ENCODE measurements at places on chromosomes 5 and 9.
A peak's percentile ranks its signal among the peaks of the same experiment; 100 is the strongest.

DNA sequence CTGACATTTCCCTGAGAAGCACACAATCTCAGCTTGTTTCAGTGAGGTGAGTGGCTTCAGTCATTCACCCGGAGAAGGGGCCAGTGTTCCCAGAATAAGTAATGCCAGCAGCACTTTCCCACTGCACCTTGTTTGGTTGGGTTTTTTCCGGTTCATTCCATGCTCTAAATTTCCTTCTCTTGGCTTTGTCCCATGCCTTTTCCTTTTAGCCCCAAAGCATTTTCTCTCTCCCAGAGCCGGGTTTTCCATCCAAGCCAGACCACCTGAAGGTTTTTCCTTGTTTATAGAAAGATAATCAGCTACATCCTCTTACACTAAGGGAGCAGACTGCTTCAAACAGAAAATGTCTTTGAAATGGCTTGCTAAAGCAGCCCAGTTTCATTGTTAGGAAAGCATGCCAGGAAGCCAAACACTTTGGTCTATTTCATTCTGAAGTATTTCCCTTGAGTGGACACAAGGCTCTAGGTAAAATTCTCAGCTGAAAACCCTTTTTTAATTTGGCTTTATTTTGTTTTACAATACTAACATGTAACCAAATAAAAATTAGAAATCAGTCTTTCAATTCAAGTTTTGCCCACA lies 501.6 kb downstream of the DTWD2 start:
- no peak for DNase-seq

GRCh38 chr5:108367679-108368334 lies 14.1 kb downstream of the FBXL17 start:
- no peak for DNase-seq

GRCh38 chr9:108254236-108254635 lies 601.5 kb downstream of the ACTL7B start:
- no peak for DNase-seq

DNA sequence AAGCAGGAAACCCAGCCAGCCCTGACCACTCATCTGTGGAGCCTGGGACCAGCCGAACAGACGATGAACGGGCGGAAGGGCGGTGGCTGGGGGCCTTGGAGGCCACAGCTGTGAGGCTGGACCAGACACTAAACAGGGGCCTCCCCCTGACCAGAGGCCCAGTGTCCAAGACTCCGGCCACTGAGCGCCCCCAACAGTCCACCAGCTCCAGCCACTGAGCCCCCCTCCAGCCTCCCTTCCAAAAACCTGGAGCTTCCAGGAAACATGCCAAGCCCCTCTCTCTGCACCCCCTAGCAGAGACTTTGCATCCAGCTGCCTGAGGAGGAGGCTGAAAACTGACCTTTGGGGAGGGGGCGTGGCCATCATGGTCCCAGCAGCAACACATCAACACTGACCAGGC lies 23.2 kb downstream of the CNTFR start:
- DNase-seq, result no peak

DNA sequence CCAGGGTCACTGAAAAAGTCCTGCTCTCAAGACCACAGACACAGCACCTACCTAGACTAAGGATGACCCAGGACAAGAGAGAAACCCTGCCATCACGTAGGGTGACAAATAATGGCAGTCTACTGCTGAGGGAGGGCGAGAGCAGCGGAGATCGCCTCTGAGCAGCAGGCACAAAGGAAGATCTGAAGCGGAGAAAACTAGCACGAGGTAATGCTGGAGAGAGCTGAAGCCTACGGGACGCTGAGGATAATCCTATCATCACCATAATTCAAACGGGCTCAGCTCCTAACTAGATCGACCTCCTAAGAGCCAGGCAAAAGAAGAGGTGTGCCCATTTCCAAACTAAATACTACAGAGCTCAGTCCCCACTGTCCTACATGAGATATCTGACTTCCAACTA lies 41.3 kb downstream of the FBXO10 start:
- DNase-seq, result no peak

- no peak for DNase-seq
Measured at GRCh38 chr9:19516348-19516747, 107.5 kb downstream of the ACER2 start.

DNA sequence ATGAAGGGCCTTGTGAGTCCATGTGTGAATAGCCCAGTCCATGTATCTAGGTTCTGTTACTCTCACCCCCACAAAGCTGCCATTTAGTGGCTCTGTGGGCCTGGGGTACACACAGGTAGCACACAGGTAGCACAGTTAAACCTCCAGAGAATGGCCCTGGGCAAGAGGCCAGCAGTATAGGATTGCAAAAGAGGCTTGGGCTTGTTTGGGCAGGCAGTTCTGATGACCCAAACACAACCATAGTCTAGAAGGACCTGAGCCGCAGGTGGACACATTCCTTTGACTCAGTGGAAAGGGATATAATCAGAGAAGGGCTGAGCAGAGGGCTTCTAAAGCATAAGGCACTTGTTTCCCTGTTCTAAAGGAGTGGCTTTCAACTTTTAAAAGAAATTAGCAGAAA lies 326.8 kb upstream of the SGCD start:
- no peak for DNase-seq

DNA sequence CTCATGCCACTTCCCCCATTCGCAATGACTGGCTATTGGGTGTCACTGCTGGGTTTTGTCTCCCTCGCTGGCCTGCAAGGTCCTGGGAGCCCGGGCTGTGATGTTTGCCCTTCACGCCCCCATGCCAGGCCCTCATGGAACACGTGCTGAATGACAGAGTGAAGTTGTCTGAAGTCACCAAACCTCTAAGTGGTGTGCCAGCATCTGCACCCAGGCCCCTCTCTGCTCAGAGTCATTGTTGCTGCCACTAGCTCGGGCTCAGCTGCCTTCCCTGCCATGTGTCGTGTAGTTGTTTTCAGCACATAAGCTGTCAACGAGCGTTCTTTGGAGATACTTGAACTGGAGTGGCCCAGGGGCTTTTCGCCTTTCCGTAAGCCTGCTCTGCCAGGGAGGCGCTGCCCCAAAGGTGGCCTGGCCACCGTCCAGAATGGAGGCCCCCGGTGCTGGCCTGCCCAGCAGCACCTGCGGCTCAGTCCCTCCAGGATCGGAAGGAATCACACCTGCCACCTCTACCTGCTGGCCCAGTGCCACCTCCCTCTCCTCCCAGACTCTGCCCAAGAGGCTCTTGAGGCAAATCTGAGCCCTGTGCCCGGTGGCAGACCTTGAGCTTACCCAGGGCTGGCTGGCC lies 250.1 kb downstream of the PBX3 start:
- no peak for DNase-seq

GRCh38 chr9:105296877-105297287 lies 52.4 kb downstream of the SLC44A1 start:
- no peak for DNase-seq

DNA sequence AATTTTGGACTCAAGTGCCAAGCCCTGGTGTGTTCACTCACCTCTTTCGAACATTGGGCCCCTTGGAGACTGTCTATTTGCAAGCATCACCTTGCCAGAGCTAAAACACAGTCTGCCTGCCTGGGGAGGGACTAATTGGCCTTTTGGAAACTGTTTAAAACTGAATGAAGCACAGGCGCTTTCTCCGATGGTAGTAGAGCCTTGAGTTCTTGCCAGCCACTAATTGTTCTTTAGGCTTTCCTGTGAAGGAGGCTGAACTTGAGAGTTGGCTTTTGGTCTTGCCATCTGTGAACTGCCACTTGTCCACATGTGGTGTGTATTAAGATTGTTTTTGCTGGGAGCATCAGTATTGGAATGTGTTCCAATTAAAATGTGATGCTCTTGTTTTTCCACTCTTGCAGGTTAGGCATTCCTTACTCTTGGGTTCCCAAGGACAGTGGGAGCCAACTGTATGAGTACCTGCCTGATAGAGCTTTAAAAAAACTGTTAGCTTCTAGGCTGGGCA lies 26.0 kb downstream of the GARNL3 start:
- no peak for DNase-seq

- no peak for DNase-seq
Measured at GRCh38 chr5:179542170-179542569, 8.2 kb upstream of the RUFY1 start.

DNA sequence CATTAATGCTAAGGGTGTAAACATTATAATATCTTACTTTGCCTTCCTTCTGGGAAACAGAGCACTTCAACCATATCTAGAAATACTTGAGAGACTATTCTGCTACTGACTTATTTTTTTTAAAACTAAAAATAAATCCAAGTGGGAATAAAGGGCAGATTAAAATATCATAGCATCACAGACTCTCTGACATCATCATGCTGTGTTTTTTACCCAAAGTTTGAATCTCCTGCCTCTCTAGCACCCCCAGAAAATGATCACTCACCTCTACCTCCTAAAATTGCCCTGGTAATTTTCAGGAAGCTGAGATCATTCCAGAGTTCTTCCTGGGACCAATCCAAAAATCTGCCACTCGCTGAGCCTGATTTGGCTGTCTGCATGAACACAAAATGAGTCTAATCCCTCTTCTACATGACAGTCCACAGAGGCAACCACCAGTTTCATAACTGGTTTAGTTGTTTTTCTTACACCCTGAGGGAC lies 813.8 kb upstream of the DMAC1 start:
- no peak for DNase-seq

GRCh38 chr5:41924872-41925554 lies at the start of gene FBXO4:
Gene FBXO4, plus strand, starts transcription at chr5:41925281. Its CDS starts 29 bp downstream, at chr5:41925310.
- peak; percentile 33 for DNase-seq

DNA sequence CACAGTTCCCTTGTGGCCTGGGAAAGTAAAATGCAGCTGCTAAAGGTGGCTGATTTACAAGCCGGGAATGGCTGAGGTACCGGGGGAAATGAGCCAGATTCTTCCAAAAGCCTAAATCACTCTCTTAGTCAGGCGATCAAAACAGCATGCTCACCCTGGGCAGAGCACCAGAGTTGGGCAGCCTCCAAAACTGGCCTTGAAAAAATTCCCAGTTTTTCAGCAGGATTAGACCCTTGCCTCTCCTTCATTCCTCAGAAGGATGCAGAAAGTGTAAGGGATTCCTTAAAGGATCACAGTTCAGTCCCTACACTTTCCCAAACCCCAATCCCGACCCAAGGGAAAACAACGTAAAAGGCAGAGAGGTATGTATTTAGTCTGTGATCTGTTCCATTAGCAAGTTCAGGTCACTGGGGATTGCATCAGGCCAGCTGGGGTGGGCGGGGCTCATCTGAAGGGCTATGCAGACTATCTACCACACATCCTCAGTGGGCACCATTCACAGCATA lies 16.9 kb downstream of the TMEM174 start:
- no peak for DNase-seq

GRCh38 chr9:116275418-116276195 lies 122.0 kb downstream of the PAPPA start:
- DNase-seq, result no peak

DNA sequence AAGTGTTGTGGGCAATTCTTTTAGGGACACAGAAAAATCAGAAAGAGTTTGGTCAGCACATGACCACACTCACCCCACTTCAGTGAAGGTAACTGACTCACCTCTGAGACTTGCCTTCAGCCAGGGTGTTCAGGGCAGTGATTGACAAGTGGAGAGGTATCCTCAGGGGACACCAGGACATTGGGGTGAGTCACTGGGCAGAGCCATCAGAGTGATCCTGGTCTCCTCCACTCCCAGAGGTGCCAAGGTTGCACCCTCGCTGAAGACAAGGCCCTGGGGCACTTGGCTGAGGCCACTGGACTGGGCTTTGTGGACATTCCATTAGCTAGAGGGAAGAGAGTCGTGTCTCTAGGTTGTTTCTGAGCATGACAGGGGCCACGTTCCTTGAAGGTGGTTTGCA lies 113.4 kb downstream of the GADD45G start:
- no peak for DNase-seq

DNA sequence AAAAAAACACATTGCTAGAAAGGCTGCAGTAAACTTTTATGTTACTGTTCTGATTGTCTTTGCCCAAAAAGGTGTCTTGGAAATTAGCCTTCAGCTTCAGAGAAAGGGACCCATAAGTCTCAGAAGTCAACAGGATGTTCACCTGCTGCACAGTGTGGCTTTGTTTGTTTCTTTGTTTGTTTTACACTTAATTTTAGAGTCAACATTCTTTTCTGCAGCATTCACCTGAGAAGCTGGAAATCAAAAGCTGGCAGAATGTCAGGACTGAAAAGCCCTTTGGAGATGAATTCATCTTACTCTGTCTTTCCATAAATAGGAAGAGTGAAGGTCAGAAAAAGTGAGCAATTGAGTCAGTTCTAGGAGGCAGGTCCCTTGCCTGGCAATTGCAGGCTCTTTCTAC lies 170.0 kb downstream of the PAPPA start:
- no peak for DNase-seq

DNA sequence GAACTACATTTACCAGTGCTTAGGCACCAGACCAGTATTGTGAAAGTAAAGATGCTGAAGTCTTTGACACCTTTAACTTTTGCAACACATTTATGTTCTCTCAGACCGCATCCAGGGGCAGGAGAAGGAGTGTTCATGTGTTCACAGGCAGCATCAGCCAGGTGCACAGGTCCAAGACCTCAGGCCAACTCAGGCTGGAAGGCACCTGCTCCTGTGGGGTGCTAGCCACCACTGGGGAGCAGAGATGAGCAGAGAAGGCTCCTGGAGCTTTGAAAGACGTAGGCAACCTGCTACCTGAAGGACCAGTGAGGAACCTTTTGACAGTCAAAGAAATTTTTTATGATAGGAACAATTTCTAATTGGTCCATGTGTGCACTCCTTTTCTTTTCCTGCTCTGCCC lies 35.6 kb downstream of the DAPK1 start:
- no peak for DNase-seq

GRCh38 chr5:4130819-4131218 lies 535.2 kb downstream of the IRX1 start:
- no peak for DNase-seq

GRCh38 chr9:135107581-135108235 lies 20.2 kb downstream of the OLFM1 start:
- no peak for DNase-seq

DNA sequence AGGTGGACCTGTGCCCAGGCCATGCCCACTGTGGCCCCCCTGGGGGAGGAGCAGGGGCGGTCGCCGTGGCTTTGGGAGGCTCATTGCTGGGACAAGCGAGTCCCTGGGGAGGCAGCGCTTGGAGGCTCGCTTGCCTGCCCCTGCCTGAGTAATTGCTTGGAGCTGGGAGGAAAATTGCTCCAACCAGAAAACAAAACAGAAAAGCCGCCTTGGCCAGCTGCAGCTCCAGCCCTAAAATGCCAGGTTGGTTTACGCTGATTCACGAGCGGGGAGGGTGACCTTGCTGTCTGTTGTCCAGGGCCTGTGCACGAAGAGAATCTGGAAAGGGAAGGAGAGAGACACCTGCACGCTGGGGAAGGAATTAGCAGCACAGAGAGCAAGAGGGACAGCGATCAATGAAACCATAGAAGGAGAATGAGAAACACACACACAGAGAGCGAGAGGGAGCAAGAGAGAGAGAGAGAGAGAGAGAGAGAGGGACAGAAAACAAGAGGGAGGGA lies 25.3 kb downstream of the NTNG2 start:
- DNase-seq, result no peak

DNA sequence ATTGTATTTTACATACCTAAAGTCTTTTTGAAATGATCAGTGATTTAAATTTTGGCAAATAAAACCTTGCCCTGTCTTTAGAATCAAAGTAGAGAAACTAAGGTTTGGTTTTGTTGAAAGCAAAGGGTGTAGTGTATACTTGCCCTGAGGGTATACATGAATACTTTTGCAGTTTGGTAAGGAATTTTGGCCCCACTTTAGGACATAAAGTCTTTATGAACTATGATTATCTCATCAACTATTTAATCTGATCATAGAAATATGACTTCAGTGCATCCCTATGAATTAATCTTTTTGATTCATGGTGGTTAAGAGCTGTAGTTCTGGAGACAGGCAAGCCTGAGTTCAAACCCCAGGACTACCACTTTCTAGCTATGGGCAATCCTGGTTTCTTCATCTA lies 17.7 kb downstream of the RAD1 start:
- DNase-seq, result no peak

GRCh38 chr5:174022384-174023095 lies 23.0 kb upstream of the NSG2 start:
- DNase-seq, result no peak

- no peak for DNase-seq
Measured at GRCh38 chr5:135042595-135042994, 8.6 kb upstream of the PITX1 start.
